ENCODE measurements at places on chromosomes 5 and 9.

- DNase-seq: no peak
Observed at GRCh38 chr5:14134083-14134482, 9.1 kb upstream of the TRIO start.

- DNase-seq: no peak
Observed at GRCh38 chr9:91075279-91075678, 273.7 kb downstream of the SYK start.

DNA sequence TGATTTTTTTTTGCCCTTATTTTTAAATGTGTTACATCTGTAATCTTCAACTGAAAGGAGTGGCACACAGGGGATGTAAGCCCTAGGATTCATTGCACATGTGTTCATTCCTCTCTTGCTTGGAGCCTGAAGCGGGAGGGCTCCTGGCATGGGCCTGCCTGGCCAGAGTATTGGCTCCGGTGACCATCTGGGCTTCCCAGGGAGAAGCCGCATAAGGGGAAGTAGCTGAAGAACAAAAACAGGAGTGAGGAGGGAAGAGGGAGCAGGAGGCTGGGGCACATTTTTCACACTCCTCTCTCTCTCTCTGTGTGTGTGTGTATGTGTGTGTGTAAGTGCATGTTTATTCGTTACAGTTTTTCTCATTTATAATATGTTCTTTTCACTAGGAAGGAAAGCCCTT lies 269.9 kb downstream of the PRR16 start:
- no peak for DNase-seq

GRCh38 chr9:99154356-99154755 lies 49.4 kb downstream of the TGFBR1 start:
- DNase-seq: no peak

- no peak for DNase-seq
Observed at GRCh38 chr5:92559781-92560180, 1021.2 kb downstream of the NR2F1-AS1 start.

GRCh38 chr5:65108786-65109743 lies 340.3 kb downstream of the CWC27 start:
- no peak for DNase-seq

GRCh38 chr5:77427998-77428397 lies 64.1 kb downstream of the WDR41 start:
- DNase-seq: no peak

GRCh38 chr9:86324901-86325300 lies 29.3 kb downstream of the TUT7 start:
- DNase-seq: no peak

DNA sequence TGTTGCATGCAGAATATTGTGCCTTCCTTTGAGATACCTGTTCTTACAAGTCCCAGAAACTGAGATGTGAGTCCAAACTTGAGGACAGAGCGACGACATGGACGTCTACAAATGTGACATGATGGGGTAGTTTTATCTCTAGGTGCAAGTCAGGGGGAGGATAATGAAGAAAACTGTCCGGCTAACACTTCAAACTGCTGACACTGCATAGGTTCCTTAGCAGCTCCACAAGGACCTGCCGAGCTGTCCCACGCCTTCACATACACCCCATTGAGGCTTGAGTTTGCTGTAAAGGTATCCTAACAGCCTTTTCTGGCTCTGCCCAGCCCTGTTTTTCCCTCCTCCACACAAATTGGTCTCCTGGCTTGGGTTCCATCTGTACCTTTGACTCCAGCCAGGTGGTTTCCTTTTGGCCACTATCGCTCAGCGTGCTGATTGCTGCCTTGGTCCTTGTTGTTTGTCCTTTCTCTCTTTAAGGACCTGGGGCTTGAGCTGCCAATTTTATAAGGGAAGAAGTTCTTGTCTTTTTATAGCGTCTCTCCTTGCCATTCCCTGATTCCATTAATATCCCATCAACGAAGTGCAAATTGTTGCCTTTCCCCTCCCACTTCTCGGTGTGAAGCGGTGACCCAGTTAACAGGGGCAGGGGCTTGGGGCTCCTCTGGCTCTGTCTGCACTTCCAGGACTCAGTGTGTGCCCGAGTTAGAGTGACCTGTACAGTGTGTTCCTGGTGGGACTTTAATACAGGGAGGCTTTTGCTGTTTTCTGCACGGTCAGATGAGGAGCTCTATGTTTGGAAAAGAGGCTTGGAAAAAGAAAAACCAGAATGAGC lies 100.3 kb downstream of the PCSK1 start:
- no peak for DNase-seq

DNA sequence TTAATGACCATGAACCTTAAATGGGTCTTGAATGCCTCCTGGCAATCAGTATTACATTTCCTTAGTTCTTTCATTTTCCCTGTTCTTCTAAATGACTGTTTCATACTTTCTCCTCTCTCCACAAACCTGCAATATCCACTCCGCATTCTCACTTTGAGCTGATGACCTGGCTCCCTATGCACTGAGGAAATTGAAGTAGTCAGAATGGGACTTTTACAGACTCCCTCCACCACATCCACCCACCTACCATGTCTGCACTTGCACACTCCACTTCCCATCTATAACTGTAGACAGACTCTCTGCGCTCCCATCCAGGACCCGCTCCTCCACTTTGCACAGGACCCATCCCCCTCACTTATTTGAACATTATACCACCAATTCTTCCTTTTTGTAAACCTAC lies 36.2 kb upstream of the GZMA start:
- no peak for DNase-seq

DNA sequence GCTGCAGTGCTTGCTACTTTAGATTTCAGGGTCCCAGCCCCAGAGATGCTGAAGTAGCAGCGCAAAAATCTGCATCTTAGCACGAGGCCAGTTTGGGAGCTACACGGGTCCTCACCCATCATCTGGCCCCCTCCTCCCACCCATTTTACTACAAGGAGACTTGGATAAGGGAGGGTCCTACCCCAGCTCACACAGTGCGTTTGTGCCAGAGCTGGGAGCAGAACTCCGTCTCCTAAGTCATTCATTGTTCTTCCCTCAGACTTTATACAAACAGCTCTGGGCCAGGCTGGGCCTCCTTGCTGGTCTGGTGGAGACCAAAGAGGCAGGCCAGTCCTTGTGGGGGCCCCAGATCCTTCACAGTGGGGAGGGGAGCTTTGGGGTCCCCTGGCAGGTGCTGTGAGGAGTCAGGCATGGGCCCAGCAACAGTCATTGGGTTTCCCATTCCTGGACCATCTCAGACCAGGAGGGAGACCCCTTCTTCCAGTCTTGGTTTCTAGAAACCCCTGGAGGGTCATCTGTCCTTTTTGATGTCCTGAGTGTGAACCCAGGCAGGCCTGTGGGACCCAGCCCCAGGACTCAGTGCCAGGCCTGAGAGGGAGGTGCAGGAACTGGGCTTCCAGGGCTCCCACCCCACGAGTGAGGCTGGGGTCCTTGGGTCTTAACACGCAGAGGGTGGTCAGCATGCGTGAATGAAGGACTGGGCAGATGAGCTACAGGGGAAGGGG lies 2.3 kb upstream of the IL17B start:
- no peak for DNase-seq

DNA sequence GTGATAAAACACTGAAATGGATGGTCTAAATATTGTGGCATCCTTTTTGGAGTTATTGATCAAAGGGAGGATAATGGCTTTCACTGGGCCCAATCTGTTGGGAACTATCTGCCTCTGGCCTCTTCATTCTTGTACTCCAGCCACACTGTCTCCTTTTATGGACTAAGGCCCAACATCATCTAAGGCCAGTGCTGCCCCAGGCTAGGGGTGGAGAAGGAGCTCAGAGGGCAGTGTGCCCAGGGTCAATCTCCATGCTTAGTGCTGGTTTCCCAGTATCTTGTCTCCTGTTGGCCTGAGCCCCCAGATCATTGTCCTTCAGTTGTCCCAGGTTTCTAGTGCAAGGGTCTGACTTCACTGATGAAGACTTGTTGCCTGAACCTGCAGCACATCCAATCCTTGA lies 26.4 kb upstream of the JMY start:
- no peak for DNase-seq

DNA sequence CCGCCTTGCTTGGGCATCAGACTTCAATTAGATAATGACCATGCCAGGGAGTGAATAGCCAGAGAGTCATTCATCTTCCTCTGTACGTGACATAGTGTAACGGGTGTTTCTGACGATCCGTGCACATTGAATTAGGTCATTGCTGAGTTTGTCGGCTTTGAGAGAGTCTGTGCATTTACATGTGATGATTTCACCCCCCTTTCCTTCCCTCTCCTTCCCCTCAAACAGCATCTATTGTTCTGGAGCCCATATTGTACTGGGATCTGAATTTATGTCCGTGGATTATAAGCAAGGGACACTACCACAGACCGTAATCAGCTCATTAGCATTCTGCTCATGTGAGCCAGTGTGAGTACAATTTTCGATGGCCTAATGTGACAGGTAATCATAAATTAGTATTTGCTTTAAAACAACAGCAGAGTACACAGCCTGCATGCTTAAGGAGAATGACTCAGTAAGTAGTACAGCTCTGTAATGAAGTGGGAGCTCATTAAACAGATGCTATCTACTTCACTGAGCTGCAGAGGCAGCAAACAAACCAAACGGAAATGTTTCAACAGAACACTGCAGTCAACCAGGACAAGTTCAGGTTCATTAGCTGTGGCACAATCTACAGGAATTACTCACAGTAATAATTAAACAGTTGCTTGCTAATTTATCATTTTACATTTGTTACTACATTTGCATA lies 302.1 kb downstream of the CSNK1G3 start:
- DNase-seq: no peak

- DNase-seq: no peak
Observed at GRCh38 chr9:136650648-136651047, 12.1 kb upstream of the EGFL7 start.

GRCh38 chr5:158285698-158286097 lies 426.8 kb upstream of the CLINT1 start:
- DNase-seq: no peak

DNA sequence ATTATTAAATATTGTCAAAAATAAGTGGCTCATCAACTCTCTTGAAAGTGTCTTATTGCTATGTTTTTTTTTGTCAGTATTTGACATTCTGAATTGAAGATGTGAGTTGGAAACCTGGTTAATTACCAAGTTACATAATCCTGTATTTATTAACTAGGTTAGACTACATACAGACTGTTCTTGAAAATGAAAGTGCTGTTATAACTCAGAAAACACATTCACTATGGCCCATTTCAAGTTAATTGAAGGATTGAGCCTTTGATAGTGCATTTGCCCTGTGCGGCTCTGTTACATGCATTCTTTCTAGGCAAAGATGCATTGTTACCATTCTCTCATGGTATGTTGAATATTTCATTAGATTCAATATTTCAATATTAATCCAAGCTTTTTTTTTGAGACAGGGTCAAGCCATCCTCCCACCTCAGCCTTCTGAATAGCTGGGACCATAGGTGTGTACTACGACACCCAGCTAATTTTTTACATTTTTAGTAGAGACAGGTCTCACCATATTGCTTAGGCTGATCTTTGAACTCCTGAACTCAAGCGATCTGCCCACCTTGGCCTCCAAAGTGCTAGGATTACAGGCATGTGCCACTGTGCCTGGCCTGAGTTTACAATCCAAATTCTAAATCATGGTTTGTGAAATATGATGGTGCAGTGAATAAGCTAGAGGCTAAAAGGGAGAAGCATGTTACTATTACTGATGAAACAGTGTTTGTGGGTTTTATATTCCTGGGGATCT lies 10.0 kb downstream of the CTNNA1 start:
- no peak for DNase-seq

- no peak for DNase-seq
Observed at GRCh38 chr9:93684161-93684765, 107.9 kb downstream of the PHF2 start.

- no peak for DNase-seq
Observed at GRCh38 chr9:84072621-84073180, 92.1 kb downstream of the RMI1 start.

- no peak for DNase-seq
Observed at GRCh38 chr9:124477211-124477647, 27.0 kb downstream of the ADGRD2 start.

DNA sequence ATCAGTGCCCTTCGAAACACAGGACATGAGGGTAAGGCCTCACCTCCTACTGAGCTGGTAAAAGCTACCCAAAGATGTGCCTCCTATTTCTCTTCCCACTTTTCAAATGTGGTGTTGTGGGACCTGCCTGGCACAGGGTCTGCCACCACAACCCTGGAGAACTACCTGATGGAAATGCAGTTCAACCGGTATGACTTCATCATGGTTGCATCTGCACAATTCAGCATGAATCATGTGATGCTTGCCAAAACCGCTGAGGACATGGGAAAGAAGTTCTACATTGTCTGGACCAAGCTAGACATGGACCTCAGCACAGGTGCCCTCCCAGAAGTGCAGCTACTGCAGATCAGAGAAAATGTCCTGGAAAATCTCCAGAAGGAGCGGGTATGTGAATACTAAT lies 1.9 kb downstream of the IRGM start:
- DNase-seq: no peak

- DNase-seq: no peak
Observed at GRCh38 chr5:158162479-158163034, 303.6 kb upstream of the CLINT1 start.

- DNase-seq: no peak
Observed at GRCh38 chr9:98765256-98765655, 31.1 kb downstream of the ANKS6 start.

GRCh38 chr9:106438928-106439327 lies 424.0 kb upstream of the ZNF462 start:
- DNase-seq: no peak

DNA sequence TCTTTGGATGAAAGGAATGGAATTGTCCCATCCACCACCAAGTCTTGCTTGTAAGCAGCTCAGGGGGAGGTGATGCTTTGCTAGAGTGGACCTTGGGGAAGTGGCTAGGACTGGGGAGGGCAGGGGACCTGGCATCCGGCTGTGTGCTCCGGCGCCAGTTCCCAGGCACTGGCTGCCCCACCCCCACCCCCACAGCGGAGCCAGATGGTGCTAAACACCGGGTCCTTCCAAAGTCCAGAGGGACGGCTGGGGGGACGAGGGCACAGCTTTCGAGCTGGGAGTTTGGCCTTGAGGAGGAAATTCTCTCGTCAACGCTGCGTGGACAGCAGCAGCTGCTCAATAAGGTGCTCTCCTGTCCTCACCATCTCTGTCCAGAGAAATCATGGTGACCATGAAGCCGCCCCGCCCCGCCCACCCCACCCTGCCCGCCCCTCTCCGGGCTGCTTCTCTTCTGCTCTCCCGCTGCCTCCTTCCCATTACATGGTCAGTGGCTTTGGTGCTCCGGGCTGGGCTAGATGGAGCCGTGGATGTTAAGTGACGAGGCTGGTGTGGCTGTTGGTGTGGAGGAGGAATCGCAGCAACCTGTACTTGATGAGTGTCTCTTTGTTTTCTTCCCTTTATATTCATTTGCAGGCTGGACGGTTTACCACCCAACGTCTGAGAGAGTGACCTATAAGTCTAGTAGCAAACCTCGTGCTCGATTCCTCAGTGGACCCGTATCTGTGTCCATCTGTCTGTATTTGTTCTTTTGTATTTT lies 115.7 kb downstream of the WNK2 start:
- DNase-seq: no peak

DNA sequence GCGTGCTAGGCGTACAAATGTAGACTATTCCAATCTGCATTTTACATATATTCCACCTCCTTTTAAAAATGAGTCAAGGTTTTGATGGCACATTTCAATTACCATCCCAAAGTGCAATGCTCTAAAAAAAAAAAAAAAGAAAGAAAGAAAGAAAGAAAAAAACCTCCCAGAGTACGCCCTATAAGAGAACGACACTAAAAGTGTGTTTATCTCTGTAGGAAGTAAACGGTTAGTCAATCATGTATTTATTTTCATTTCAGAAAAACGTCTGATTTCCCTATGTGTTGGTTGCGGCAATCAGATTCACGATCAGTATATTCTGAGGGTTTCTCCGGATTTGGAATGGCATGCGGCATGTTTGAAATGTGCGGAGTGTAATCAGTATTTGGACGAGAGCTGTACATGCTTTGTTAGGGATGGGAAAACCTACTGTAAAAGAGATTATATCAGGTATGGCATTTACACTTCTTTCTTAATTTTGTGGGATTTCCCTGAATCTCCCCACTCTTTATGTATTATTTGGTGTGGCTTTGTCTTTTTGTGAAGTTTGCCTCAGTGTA lies 1.1 kb downstream of the ISL1 start:
- DNase-seq: no peak

Data from stimulated activated CD4-positive, alpha-beta T cell treated with anti-CD3 and anti-CD28 coated beads, Interleukin-12 subunit alpha, Interleukin-12 subunit beta, amount 100 ng/mL, for 24 hours (primary cell).